Heart left ventricle (tissue), 16 donors: ENCODE measurements at places on chromosomes 4 and X. TPM values are rescaled to one million over a fixed set of nuclear protein-coding genes. Genes with fewer than 3 reads are reported as not detected.

The ENPEP gene
- polyA plus RNA-seq: 1.3 TPM

The CAPN6 gene
- not detected for polyA plus RNA-seq

The TLR2 gene
- 1.6 TPM for polyA plus RNA-seq

The RHOXF1 gene
- not detected for polyA plus RNA-seq

The SOWAHB gene
- polyA plus RNA-seq: not detected

The HTN3 gene
- not detected for polyA plus RNA-seq

The C1QTNF7 gene
- polyA plus RNA-seq: 0.21 TPM

The FAM236A gene
- not detected for polyA plus RNA-seq
